GM10248 (cell line): ENCODE measurements at places on chromosomes 1 and 21.
A peak's percentile ranks its signal among the peaks of the same experiment; 100 is the strongest.

GRCh38 chr1:61641578-61642336, 83.2 kb downstream of the TM2D1 start:
- peak; percentile 74 for DNase-seq

DNA sequence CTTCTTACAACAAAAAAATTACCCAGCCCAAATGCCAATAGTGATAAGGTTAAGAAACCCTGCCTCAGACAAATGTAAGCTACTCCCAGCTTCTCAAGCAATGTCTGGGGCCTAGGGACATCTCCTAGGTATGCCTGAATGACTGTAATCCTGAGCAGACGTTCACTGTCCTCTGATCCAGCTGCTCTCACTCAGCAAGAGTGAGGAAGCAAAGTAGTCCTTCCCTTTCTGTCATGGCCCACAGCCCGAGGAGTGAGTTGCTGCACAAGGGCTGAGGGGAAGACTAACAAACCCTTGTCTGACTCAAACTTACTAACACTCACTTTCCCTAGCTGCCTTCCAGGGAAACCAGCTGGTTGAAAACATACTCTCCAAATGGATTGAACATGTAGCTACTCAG, 124.9 kb upstream of the TNFSF4 start:
- DNase-seq = no peak

- no peak for DNase-seq
Measured at GRCh38 chr1:45016767-45017166, 4.7 kb downstream of the UROD start.

DNA sequence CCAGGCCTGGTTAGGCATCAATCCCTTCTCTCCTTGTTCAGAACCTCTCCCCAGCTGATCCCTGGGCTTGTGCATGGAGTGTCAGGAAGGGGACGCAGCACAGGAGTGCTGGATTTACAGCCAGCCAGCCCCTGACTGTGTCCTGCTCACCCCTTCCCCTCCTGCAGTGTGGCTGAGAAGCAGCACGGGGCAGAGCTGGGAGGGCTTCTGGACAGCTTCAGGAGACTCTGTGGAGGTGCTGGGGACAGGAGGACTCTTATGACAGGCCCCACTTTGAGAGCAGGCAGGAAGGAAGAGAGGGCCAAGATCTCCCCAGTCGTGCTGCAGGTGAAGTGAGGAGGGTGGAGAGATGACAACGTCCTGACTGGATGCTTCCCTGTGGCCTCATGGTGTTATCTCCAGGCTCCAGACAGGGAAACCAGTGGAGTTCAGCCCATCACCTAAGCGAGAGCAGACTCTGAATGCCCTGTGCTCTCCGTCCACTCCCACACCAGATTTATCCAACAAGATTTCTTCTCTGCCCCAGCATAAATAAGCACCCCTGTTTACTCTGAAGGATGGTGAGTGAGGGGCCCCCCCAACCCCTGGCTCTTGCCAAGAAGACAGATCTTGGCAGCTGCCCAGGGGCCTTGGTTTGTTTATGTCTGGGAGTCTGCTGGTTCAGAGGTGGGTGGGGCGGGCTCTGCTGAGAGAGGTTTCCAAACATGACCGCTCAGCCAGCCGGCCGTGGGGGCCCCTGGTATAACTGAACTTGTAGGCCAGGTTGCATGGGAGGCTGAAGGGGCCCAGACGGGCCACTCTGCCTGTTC, 21.3 kb downstream of the TMCC2 start:
- no peak for DNase-seq

GRCh38 chr21:34890724-34891612, 158.1 kb downstream of the RUNX1 start:
- no peak for DNase-seq
